ENCODE measurements at places on chromosomes 3 and 15.

- no peak for DNase-seq
These were observed 146.3 kb downstream of the PLCL2 start for GRCh38 chr3:17030956-17031652.

GRCh38 chr3:73542136-73542535, 82.6 kb downstream of the PDZRN3 start:
- DNase-seq = no peak

GRCh38 chr15:43769584-43770228, 7.1 kb downstream of the ELL3 start:
- no peak for DNase-seq

- no peak for DNase-seq
These were observed 194.9 kb upstream of the KBTBD8 start for GRCh38 chr3:66803206-66803605.

GRCh38 chr3:71258116-71258515, 325.4 kb downstream of the FOXP1 start:
- DNase-seq = no peak

- no peak for DNase-seq
These were observed 4.6 kb upstream of the ANKRD63 start for GRCh38 chr15:40287505-40287904.

- no peak for DNase-seq
These were observed 46.3 kb downstream of the NANOGP8 start for GRCh38 chr15:35038626-35039451.

DNA sequence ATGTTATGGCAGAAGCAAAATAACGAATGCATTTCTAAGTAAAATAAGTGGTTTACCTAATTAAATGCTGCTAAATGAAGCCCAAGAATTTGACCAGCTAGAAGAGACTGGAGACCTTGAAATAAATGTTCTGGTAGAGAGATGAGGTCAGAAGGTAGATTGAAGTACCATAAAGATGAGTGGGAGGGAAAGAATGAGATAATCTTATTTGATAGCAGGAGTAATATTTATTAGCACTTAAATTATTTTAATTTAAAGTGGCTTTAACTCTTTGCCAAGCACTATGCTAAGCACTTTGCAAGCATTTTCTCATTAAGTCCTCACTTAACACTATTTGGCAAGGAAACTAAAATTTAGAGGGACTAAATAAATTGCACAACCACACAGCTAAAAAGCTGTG, 314.9 kb upstream of the CCDC54 start:
- no peak for DNase-seq

DNA sequence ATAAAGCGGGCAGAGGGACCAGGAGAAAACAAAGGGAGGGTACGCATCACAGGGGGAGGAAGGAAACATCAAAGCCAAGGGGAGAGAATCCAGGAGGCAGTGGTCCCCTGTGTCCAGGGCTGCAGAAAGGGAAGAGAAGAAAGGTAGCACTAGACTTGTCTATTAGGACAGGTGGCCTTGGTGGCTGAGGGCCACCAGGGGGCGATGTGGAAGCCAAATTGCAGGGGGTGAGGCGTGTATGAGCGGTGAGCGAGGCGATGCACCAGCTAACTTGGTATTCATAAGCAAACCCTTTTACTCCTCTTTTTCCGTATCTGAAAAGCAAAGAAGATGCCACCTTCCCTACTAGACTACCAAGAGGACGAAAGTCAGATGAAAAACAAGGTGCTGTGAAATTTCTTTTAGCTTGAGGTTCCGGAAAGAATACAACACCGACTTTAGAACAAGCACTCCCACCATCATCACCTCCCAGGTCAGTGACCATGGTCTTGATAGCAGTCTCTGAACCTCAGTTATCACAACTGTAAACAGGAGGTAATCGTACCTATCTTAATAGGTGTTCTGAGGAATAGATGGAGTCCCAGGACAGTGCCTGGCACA, 654.4 kb upstream of the ADAMTS9 start:
- DNase-seq = no peak

- no peak for DNase-seq
These were observed 165.1 kb upstream of the ATP10A start for GRCh38 chr15:26028086-26028740.

DNA sequence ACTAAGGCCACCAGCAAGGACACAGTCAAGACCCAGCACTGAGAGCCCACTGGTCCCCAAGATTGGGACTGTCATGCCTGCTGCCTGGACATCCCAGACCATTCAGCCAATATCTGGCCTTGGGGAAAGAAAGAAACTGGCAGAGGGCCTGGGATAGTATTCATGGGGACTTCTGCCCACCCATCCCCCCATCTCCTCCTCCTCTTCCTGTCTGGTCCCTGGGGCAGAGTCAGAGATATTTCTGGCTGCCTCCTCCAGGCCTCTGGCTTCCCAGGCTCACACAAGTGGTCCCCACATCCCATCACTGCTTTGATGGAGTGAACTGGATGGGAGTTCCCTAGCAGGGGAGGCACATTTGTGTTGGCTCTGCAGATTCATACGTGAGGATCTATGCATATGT, 4.2 kb upstream of the RASL12 start:
- no peak for DNase-seq

GRCh38 chr3:194869482-194870169, 183.9 kb downstream of the FAM43A start:
- DNase-seq = no peak

DNA sequence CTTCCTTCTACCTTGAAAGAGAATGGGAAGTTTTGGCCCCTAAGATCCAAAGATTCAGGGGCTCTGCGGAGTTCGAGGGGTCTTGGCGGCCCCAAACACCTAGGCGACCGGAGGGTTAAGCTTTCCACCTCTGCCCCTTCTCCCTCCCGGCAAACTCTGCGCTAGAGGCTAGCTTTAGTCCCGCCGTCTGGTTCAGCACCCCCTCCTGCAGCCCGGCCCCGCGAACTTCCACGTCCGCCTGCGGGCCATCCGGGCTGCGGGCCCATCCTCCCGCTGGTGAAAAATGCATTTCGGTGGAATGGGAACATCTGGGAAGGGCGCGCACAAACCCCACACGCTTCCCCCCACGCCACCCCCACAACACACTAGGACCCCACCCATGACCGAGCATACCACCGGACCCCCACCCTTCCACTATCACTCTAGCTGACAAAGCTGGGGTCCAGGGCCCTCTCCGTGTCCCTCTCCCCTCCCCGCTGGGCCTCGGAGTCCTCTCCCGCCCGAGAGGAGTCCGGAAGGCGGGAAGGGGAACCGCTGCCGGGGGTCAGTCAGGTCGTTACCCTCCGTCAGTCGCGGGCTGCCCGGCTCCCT, 1.0 kb downstream of the SHOX2 start:
- DNase-seq = no peak

DNA sequence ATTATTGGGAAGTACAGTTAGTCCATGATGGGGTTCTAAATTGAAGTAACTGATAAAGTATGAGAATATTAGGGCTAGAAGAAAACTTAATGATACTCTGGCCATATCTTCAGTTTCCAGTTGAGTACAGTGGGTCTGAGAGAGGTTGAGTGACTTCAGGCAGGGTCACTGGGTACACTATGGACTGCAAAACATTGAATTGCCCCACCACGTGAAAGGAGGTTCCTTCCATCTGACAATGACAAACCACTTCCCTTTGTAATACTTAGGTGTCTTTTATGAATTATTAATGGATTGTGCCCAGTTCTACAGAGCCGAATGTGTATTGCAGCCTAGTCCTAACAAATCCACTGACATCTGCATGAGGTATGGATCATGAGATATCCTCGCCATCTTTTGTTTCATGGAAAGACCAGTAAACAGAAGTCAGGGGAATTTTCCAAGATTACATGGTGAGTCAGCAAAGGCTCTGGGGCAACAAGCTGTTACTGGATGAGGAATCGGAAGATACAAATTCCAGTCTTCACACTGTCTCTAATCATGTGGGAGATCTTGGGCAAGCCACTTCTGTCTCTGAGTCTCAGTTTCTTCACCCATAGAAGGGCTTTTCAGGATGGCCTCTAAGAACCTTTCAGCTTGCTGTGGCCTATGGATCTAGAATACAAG, 66.5 kb upstream of the BCL6 start:
- no peak for DNase-seq

GRCh38 chr3:69784954-69785514, 45.8 kb downstream of the MITF start:
- no peak for DNase-seq

- DNase-seq = no peak
These were observed 9.0 kb upstream of the THRB start for GRCh38 chr3:24503616-24504113.

DNA sequence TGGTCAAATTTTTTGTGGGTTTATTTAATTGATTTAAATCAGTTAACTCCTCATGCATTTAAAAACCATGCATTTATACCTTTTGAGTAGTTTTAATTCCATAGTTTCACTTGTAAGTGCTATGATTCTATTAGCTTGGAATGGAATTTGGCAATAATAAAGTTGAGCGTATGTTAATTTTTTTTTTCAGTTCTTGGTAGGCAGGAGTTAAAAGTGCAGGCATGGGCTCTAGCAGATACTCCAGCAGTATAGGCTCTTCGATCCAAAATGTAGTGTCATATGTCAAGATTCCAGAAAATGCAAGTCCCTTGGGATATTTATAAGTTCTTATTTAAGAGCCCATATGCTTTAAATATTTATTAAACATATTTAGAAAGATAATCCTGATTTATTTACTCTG, 70.3 kb downstream of the LYSMD4 start:
- DNase-seq = no peak

- no peak for DNase-seq
These were observed 275.4 kb downstream of the NEK10 start for GRCh38 chr3:27093771-27094170.

DNA sequence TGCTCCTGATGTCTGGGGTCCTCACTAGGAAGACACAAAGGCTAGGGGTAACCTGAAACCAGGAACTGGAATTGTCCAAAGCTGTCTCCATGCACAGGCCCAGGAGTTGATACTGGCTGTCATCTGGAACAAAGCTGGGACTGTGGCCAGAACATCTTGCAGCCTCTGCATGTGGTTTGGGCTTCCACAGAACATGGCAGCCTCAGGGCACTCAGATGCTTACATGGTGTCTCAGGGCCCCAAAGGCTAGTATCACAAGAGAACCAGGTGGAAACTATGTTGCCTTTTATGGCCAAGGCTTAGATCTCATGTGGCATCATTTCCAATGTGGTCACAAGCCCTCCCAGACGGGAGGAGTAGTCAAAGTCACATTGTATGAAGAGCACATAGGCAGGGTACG, 335.2 kb upstream of the TRIM42 start:
- DNase-seq = no peak

DNA sequence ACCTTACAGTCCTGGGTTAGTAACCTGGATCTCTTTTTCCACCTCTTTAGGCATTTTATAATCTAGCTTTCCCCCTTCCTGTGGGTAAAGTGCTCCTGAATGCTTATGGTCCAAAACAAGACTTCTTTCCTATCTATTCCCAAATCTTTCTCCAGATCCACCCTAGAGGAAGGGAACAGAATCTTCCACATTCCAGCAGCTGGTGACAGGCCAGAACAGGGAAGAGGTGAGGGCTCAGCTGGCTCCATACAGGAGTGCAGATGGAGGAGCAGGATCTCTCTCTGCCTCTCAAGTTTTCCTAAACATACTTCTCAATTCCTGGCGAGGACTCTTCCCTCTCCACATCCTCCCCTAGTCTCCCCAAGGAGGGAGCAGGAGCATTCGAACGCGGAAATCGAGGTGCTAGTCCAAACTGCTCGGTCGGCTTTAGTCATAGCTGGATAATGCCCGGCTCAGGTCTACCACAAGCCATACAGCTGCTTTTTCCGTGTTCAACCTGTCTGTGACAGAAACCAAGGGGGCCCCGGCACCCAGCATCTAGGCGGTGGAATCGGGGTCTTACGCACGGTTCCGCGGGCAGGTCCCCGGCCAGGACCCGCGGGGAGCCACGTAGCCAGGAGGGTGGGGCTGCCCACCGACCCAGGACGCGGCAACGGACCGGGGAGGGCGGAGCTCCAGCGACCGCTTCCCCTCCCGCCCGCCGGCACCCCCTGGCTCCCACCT, 4.0 kb downstream of the RASSF1 start:
- DNase-seq = no peak

DNA sequence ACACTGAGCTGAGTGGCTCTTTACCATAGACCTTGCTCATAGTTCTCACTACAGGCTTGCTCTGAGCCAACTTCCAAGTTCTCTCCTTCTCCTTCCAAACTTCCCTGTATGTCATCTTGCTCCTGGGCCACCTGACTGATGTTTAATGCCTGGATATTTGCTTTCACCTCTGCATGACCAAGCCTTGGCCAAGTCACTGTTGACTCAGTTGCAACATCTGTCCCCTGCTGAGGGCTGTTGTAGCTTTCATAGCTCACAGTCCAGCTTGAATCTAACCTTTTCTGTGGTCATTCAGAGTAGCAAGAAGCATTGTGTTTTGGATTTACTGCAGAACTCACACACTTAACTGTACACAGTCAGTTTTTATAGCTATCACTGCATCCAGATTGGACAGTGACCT, 171.8 kb upstream of the ROPN1 start:
- no peak for DNase-seq

GRCh38 chr3:187544326-187544725, 125.9 kb downstream of the SST start:
- no peak for DNase-seq

DNA sequence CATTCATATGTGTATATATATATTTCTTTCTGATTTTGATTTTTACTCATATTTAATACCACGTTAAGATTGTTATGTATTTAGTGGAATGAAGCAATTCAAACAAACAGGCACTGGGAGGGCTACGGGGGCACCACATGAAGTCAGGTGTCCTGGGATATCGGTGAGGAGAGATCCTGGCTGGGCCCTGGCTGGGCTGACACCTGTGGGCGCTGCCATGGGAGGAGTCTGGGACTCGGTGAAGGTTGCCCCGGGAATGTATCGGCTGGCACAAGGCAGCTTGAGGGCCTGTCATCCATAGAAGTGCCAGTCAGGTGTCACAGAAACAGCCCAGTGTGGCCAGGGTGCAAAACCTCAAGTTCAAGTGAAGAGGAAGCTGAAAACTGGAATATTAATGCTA, 766.9 kb upstream of the ARPP21 start:
- no peak for DNase-seq

- DNase-seq = no peak
These were observed 200.3 kb downstream of the ZNF621 start for GRCh38 chr3:40725031-40725430.

- no peak for DNase-seq
These were observed 26.8 kb downstream of the FNDC3B start for GRCh38 chr3:172065967-172066762.

GRCh38 chr3:168405288-168405687, 309.6 kb upstream of the GOLIM4 start:
- DNase-seq = no peak

- no peak for DNase-seq
These were observed 8.5 kb upstream of the PSMD6 start for GRCh38 chr3:64031540-64032508.

GRCh38 chr3:23236890-23237289, 33.8 kb downstream of the UBE2E2 start:
- no peak for DNase-seq

DNA sequence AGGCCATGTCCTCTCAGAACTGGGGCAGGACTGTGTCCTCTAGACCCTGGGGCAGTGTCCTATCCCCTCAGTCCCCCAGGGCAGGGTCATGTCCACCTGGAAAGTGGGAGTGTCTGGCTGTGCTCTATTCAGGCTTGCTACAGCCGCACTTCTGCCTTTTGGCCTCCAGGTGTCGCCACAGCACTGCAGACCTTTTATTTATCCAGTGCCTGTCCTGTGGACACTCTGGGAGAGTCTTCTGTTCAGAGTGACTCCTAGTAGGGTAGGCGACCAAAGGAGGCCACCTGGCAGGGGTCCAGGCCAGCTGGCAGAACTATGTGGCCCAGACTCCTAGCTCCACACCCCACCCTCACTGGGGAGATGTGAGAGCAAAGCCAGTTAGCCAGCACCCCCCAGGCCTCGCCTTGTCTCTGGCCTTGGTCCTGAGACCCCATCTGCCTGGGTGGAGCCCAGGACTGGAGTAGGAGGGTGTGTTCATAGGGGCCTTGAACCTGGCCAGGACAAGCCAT, 3.9 kb downstream of the TMIE start:
- DNase-seq = peak; percentile 31

All from stimulated activated CD4-positive, alpha-beta T cell treated with anti-CD3 and anti-CD28 coated beads, Interleukin-1b, Interleukin-23, amount 100 ng/mL, for 1 hour (primary cell).